Smooth muscle cell of the umbilical artery (primary cell): ENCODE measurements at places on chromosomes 11 and 22. TPM values are rescaled to one million over a fixed set of nuclear protein-coding genes. Genes with fewer than 3 reads are reported as not detected.

Gene PIK3IP1
- total RNA-seq = 16.8 and 23.2 TPM in 2 replicates

Gene TMEM191B
- total RNA-seq = under 0.01 and 0.97 TPM in 2 replicates

Gene ST14
- not detected in 2 replicates for total RNA-seq

Gene SLC22A6
- not detected in 2 replicates for total RNA-seq

Gene MS4A15
- total RNA-seq = not detected in 2 replicates

Gene FGF3
- not detected in 2 replicates for total RNA-seq

Gene AQP11
- 2.8 and 8.9 TPM in 2 replicates for total RNA-seq

Gene DLG2
- 1.5 and 2.1 TPM in 2 replicates for total RNA-seq

Gene UCP2
- 0.30 and 2.7 TPM in 2 replicates for total RNA-seq

Gene SPI1
- not detected in 2 replicates for total RNA-seq

Gene WNT11
- total RNA-seq = 0.30 and 0.37 TPM in 2 replicates

Gene GRK3
- total RNA-seq = 1.8 and 2.7 TPM in 2 replicates

Gene SEPTIN3
- 0.28 and 0.30 TPM in 2 replicates for total RNA-seq

Gene OTOG
- total RNA-seq = not detected in 2 replicates

Gene CCDC34
- total RNA-seq = 3.6 and 5.2 TPM in 2 replicates

Gene ARHGEF17
- 38.9 and 72.8 TPM in 2 replicates for total RNA-seq

Gene OR10A6
- not detected in 2 replicates for total RNA-seq

Gene DMC1
- total RNA-seq = 1.5 and 2.4 TPM in 2 replicates
